Putamen (tissue), 1 donor: ENCODE measurements at places on chromosomes 16 and 17.

DNA sequence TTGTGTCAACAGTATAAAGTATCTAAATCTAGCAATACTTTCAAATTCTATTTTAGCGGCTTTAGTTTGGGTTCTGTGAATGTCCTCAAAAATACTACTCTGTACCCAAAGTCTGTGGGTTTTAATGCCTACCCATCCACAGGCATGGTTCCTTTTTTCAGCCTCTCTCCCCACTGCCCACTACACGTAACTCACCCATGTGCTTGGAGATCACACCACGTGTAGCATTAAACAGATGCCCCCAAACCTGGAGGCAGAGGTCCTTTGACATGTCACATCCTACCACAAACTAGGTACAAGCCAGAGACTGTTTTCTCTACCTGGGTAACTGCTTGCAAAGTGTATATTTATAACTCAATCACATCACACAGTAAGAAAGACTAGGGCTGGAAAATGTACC lies 5.4 kb downstream of the DYNC1LI2 start:
- DNase-seq = no peak

DNA sequence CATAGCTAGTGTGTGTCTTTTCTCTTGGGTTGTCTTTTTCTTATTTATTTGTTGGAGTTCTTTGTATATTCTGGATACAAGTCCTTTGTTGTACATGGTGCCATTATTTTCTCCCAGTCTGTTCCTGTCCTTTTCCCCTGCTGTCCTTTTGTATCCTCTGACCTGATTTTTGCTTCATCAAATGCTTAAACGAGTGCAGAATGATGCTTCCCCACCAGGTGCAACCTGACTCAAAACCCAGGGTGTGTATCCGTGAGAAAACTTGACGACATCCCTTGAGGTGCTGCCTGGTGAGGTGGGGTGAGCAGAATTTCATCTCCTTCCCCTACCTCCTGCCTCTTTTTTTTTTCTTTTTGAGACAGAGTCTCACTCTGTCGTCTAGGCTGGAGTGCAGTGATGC lies 88.6 kb downstream of the NTN1 start:
- DNase-seq = no peak

DNA sequence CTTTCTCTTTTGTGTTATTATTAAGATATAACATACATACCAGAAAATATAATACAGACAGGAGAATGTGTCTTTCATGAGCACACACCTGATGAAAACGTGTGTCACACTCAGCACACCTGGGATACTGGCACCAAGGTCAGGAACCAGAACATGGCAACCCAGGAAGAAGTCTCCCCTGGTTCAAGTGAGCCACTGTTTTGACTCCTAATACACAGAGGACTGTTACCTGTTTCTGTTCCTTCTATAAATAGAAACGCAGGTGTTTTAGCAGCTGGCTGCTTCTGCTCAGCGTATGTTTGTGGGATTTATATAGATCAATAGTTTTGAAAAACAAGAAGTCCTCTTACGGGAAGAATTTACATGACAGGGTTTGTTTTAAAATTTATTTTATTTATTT lies 3.5 kb downstream of the SEC14L1 start:
- DNase-seq = no peak

DNA sequence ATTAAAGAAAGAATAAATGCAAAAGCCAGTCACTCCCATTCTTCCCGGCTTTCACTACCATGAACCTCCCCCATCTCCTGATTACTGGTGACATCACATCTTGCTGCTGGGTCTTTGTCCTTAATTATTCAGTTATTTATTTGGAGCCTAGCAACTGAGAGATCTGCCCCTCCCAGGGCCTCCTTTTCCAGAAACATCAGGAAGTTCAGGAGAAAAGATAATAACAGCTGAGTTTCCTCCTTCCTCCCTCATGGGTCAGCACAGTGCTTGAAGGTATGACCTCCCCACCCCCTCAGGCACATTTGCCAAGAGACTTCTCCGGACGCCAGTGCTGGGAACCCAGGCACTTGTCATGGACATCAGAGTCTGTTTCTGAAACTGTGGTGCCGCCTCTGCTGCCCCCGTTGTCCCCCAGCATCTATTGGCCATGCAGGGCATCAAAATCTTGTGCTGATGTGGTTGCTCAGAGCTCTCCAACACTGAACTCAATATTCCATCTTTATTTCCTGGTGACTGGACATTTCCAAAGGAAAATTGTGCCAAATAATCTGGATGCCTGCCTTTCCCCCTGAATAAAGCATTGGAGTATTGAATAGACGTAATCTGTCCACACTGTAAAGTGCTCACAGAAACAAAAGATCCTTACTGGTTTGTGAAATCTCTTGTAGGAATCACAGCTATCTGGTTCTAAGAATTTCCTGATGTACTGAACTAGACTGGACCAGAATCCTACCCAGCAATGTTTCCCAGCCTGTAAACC lies 71.8 kb downstream of the ZNF18 start:
- DNase-seq = no peak

DNA sequence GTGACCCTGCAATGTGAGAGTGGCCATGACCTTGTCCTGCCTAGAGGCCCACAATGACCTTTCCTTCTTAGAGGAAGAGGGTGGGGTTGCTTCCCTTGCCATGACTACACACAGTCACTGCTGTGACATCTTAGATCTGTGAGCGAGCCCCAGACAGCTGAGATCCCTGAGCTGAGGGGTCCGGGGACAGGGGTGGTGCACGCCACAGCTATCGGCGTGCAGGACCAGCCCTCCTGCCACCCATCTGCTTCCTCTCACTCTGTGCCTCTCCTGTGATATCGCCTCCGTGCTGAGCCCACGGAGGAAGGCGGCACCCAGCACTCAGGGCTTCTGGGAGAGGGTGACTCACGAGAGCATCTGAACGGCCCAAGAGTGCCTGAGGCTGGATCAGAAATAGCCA lies 35.2 kb downstream of the KIAA0513 start:
- no peak for DNase-seq
